ENCODE measurements at places on chromosomes 2 and 18.

DNA sequence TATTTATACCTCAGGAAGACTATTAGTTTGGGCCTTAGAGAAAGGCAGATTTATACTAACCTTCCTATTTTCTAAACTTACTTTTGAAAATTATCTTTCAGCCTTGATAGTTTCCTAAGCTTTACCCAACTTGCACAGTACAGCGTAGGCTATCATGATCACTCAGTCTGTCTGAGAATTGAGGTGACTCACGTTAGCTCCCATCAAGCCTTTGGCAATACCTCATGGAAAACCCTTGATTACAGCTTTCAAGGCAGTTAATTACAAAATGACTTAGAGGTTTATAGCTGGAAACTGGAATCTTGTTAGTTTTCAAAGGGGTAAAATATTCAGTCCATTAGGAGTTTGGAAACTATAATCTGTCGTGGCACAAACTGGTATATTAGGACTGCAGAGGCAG is 26.4 kb upstream of the ARMC9 start:
- no peak for DNase-seq

GRCh38 chr2:54981385-54981784 is 68.9 kb downstream of the RTN4 start:
- DNase-seq: no peak

DNA sequence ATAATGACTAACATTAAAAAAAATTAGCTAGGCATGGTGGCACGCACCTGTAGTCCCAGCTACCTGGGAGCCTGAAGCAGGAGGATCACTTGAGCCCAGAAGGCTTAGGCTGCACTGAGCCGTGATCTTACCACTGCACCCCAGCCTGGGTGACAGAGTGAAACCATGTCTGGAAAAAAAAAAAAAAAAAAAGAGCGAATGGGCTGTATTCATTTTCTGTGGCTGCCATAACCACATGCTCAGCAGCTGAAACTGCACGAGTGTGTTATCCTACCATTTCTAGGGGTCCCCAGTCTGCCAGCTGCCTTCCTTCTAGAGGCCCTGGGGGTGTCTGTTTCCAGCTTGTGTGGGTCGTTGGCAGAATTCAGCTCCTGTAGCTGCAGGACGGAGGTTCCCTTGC is 247.8 kb downstream of the EIPR1 start:
- no peak for DNase-seq

GRCh38 chr2:151843691-151844061 is 15.5 kb upstream of the ARL5A start:
- no peak for DNase-seq

Data from kidney epithelial cell (primary cell).